ENCODE measurements at places on chromosomes 5 and 9. TPM values are rescaled to one million over a fixed set of nuclear protein-coding genes. Genes with fewer than 3 reads are reported as not detected.

DIAPH1 gene
- total RNA-seq, result 269 TPM

DNA sequence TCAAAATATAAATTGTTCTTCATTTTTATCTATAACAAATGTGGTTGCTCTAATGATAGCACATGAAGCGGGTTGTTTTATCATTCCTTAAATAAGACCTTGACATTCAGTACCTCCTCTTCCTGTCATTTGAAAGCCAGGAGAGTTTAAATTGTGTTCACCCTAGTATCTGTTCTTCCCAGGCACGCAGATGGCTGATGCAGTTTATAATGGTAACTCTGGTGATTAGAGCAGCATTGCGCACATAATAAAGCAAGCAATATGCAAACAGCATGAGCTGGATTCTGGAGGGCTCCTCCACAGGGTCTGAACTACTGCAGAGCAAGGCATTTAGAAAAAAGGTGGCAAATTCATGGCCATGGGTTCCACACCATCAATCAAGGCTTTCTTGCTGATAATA, 307.8 kb downstream of the ENC1 start:
- DNase-seq, result no peak

- no peak for DNase-seq
Measured at GRCh38 chr5:68446487-68446894, 230.9 kb downstream of the PIK3R1 start.

DNA sequence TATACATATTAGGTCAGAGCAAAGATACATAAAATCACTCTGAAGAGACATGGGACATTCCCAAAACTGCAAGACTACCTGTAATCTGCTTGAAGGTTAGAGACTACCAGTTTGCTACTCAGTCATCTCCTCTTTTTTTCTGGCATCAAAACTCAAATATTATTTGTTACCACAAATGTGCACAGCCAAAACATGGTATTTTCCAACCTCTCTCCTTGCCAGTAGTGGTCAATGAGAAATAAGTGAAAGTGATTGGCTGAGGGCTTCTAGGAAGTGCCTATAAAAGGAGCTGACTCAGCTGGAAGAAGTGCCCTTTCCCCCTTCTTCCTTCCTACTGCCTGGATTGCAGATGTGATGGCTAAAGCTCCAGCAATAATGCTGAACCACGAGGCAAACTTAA, 13.8 kb downstream of the GZMK start:
- no peak for DNase-seq

- DNase-seq, result no peak
Measured at GRCh38 chr5:147661541-147661940, 121.0 kb downstream of the JAKMIP2 start.

OR1J2 gene
- not detected for total RNA-seq

Data from activated T-cell treated with anti-CD3 and anti-CD28 coated beads, Interleukin-2, amount 50 U/mL, for 4 hours (primary cell).